GM23248 (cell line): ENCODE measurements at places on chromosomes 5 and 9. TPM values are rescaled to one million over a fixed set of nuclear protein-coding genes. Genes with fewer than 3 reads are reported as not detected.

DNA sequence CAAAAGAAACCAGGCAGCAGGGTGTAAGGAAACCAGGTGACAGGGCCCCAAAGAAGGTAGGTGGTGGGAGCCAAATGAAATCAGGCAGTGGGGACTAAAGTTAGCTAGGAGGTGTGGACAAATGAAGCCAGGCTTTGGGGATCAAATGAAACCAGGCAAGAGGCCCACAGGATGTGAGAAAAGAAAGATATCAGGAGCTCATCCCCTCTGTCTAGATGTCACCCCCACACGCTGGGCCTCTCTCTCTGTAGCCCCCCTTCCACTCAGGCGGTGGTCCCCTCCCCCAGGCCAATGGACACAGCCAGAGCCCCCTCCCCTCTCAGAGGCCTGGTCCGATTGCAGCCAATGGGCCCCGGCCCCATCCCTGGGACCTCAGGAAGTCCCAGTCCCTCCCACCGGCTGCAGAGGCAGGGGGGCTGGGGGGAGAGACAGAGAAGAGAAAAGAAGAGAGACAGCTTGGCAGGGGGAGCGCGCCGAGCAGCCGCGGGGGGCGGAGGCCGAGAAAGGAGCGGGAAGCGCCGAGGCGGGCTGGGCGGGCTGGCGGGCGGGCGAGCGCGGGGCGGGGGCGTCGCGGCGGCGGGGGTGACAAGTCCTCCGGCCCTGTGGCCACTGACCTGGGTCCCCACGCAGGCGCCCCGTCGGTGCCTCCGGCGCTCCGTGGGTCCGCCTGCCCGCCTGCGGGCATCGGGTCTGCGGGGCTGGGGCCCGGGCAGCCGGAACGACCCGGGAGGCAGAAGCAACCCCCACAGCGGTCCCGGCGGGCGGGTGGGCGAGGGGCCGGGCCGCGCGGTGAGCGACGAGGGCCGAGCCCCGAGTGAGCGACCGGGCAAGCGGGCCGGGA, 11.9 kb downstream of the CNTFR start:
- H3K27me3 ChIP-seq, result peaks cover 48% of the 10 kb centered on the region
- no peaks in the 10 kb centered on the region for H3K4me1 ChIP-seq
- peak overlapping the region; percentile 56; the same call in 1 of the 2 replicates for H3K4me3 ChIP-seq
- DNase-seq, result no peak
- no peaks in the 10 kb centered on the region for H3K36me3 ChIP-seq
- no peak overlapping the region for H3K27ac ChIP-seq

- DNase-seq, result peak; percentile 96
- H3K4me1 ChIP-seq, result peaks cover 4% of the 10 kb centered on the region; the same call in 1 of the 2 replicates
- H3K27me3 ChIP-seq, result no peaks in the 10 kb centered on the region
- no peaks in the 10 kb centered on the region for H3K36me3 ChIP-seq
- H3K27ac ChIP-seq, result peak overlapping the region; percentile 44
Observed at GRCh38 chr5:139710319-139711066, 62.3 kb downstream of the CXXC5 start.

Gene CCDC112
- total RNA-seq, result 4.2 and 4.6 TPM in 2 replicates

DNA sequence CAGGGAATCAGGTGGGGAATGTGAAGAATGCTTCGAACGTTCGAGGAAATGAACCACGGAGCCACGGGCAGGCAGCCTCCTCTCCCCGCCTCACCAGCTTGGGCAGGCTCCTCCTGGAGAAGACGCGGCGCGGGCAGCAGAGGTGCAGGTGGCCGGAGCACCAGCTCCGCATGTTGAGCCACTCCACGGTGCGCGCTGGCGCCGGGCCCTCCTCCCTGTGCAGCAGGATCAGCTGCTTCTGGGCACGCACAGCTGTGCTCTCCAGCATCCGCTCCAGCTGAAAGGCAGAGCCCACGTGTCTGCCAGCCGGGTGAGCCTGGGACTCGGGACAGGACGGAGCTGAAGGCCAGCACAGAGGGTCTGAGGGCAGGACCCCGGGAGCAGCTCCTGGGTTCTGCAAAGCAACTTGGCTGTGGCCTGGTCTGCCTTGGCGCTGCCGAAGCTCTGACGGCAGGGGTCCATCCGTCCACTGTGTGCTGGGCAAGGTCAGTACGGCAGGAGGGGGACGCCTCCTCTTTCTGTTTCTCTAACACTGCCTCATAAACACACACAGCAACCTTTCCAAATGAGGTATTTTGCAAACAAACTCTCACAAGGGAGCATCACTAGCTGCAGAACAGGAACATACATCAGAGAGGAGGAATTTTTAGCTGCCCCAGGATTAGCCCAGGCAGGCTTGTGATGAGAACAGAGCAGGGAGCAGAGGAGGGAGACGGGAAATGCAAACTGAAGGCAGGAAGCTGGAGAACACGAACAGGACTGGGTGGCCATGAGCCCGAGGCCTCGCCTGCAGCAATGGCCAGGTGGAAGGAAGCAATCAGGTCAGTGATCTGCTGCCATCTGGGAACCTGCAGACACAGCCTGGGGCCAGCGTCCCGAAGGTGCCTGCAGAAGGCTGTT, 20.1 kb upstream of the NSMF start:
- no peak for DNase-seq
- H3K27ac ChIP-seq, result no peak overlapping the region
- no peaks in the 10 kb centered on the region for H3K27me3 ChIP-seq
- H3K4me3 ChIP-seq, result no peak overlapping the region

DNA sequence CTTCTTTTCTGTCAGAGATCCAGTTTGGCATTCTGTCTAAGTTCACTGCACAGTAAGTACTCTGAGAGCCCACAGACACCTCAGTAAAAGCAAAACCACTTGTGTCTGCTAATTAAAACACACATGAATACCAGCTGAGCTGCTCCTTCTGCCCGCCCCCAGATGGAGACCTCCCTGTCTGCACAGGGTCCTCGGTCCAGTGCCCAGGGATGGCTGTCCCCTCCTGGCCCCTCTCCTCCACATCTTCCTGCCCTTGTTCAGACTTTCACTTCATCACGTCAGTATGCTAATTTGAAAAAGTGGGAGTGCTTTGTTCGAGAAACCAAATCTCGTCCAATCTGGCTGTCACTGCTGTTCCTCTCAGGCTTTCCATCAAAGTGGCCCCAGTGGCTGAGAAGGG, 43.5 kb downstream of the LIX1 start:
- no peaks in the 10 kb centered on the region for H3K36me3 ChIP-seq
- peaks cover 24% of the 10 kb centered on the region for H3K27me3 ChIP-seq
- no peaks in the 10 kb centered on the region for H3K4me1 ChIP-seq
- 0 out of 2 replicates have a peak overlapping the region, but pooled peaks have one; percentile 36 for H3K4me3 ChIP-seq

Gene HTR4
- total RNA-seq, result not detected in 2 replicates

DNA sequence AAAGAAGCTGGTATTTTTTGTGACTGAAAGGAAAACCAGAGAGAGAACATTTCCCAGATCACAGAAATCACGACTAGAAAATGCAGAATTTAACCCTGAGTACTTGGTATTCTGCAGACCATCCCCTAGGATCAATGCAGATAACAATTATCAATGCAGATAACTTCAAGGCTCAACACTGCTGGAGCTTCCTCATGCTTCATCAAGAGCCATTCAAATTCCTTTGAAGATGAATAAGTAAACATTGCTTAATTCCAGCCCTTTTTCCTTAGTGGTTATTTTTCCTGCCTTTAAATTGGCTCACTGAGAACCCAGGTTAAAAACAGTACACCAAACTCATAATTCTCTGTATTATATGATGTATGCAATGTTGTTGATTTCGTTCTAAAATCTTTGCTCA, 370.1 kb upstream of the TLE4 start:
- H3K4me3 ChIP-seq, result no peak overlapping the region
- H3K36me3 ChIP-seq, result no peaks in the 10 kb centered on the region
- DNase-seq, result peak; percentile 69
- no peak overlapping the region for H3K27ac ChIP-seq

DNA sequence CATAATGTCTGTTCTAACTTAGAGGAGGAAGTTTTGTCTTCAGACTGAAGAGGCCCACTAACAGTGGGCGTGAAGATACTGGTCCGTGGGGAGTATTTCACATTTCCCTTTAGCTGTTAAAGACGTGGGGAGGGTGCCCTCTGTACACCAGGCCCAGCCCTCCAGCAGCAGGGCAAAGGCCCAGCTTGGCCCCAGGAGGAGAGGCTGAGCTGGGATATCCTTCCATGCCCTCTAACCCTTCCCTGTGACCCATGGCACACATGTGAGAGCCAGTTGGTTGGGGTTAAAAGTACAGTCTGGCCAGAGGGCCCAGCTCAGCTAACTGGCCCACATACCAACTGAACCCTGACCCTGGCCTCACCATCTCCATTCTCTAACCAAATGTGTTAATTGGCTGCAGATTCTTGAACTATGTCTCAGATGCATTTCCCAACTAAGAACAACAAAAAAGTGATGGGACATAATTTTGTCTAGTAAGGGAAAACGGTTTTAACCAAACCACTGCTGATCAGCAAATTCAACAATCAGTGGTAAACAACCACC, 74.4 kb downstream of the LHFPL2 start:
- H3K27me3 ChIP-seq, result no peaks in the 10 kb centered on the region
- no peak overlapping the region for H3K27ac ChIP-seq
- DNase-seq, result no peak
- no peak overlapping the region for H3K4me3 ChIP-seq
- H3K4me1 ChIP-seq, result peaks cover 34% of the 10 kb centered on the region

- H3K27ac ChIP-seq, result no peak overlapping the region
- no peak overlapping the region for H3K4me3 ChIP-seq
- H3K27me3 ChIP-seq, result no peaks in the 10 kb centered on the region
- no peaks in the 10 kb centered on the region for H3K4me1 ChIP-seq
Observed at GRCh38 chr5:50855001-50855400, 188.6 kb downstream of the PARP8 start.

GRCh38 chr5:85813146-85813545, 804.6 kb upstream of the COX7C start:
- no peaks in the 10 kb centered on the region for H3K27me3 ChIP-seq
- no peaks in the 10 kb centered on the region for H3K4me1 ChIP-seq
- peak; percentile 0 for DNase-seq
- no peak overlapping the region for H3K27ac ChIP-seq
- H3K4me3 ChIP-seq, result no peak overlapping the region

- H3K4me3 ChIP-seq, result no peak overlapping the region
- H3K36me3 ChIP-seq, result no peaks in the 10 kb centered on the region
- no peak for DNase-seq
- no peak overlapping the region for H3K27ac ChIP-seq
Observed at GRCh38 chr9:120175031-120175430, 404.9 kb downstream of the CDK5RAP2 start.

Gene ATP10B
- not detected in 2 replicates for total RNA-seq

- DNase-seq, result peak; percentile 49
- H3K27ac ChIP-seq, result no peak within 1 kb of the TSS
- no peaks in the 10 kb centered on the region for H3K36me3 ChIP-seq
- peaks cover 10% of the 10 kb centered on the region for H3K4me1 ChIP-seq
- H3K27me3 ChIP-seq, result no peaks in the 10 kb centered on the region
Observed at GRCh38 chr9:92404042-92404836, at the start of gene OGN. OGN (minus strand) TSS chr9:92404578; CDS start chr9:92403407, 1,171 bp downstream.

Gene LYSMD3
- 18.7 and 20.1 TPM in 2 replicates for total RNA-seq

- H3K27ac ChIP-seq, result no peak overlapping the region
- no peak for DNase-seq
- no peaks in the 10 kb centered on the region for H3K27me3 ChIP-seq
- H3K4me3 ChIP-seq, result no peak overlapping the region
- H3K4me1 ChIP-seq, result no peaks in the 10 kb centered on the region
Observed at GRCh38 chr9:7622481-7622880, 177.1 kb downstream of the DMAC1 start.

Gene BTNL9
- not detected in 2 replicates for total RNA-seq

GRCh38 chr5:151140686-151141459, 16.7 kb downstream of the ANXA6 start:
- no peaks in the 10 kb centered on the region for H3K27me3 ChIP-seq
- H3K36me3 ChIP-seq, result peaks cover 33% of the 10 kb centered on the region
- H3K4me1 ChIP-seq, result 0 out of 2 replicates have a peak, but pooled peaks cover 11% of the 10 kb centered on the region
- H3K27ac ChIP-seq, result no peak overlapping the region

Gene SLC4A9
- not detected in 2 replicates for total RNA-seq

GRCh38 chr9:107423540-107423939, 66.0 kb downstream of the KLF4 start:
- no peak overlapping the region for H3K27ac ChIP-seq
- no peaks in the 10 kb centered on the region; the same call in 1 of the 2 replicates for H3K27me3 ChIP-seq
- no peak for DNase-seq
- no peaks in the 10 kb centered on the region for H3K36me3 ChIP-seq
- no peak overlapping the region for H3K4me3 ChIP-seq

Gene CNTNAP3B
- not detected in 2 replicates for total RNA-seq

DNA sequence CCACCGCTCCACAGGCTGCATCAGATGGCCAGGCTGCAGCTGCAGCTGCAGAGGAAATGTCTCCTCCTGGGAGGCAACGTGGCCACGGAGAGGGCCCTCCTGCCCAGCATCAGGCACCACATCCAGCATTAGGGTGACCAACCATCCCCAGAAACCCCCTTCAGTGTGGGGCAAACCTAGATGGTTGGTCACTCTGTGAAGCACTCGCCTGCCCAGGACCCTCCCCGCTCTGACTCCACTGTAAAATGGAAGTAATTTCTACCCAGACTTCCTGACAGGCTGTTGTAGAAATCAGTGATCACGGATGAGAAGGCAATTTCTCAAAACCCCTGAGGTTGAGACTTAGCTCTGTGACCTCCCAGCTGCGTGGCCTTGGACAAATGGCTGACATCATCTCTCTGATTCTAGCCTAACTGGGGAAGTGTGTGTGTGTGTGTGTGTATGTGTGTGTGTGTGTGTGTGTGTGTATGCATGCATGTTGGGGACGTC, 31.6 kb downstream of the B4GALT1 start:
- no peak overlapping the region for H3K4me3 ChIP-seq
- peaks cover 43% of the 10 kb centered on the region for H3K4me1 ChIP-seq
- no peak for DNase-seq
- no peak overlapping the region for H3K27ac ChIP-seq
- no peaks in the 10 kb centered on the region for H3K27me3 ChIP-seq

GRCh38 chr9:124480621-124480981, 26.6 kb downstream of the NR5A1 start:
- DNase-seq, result peak; percentile 48
- no peak overlapping the region for H3K27ac ChIP-seq
- no peak overlapping the region for H3K4me3 ChIP-seq
- peaks cover 36% of the 10 kb centered on the region for H3K27me3 ChIP-seq

DNA sequence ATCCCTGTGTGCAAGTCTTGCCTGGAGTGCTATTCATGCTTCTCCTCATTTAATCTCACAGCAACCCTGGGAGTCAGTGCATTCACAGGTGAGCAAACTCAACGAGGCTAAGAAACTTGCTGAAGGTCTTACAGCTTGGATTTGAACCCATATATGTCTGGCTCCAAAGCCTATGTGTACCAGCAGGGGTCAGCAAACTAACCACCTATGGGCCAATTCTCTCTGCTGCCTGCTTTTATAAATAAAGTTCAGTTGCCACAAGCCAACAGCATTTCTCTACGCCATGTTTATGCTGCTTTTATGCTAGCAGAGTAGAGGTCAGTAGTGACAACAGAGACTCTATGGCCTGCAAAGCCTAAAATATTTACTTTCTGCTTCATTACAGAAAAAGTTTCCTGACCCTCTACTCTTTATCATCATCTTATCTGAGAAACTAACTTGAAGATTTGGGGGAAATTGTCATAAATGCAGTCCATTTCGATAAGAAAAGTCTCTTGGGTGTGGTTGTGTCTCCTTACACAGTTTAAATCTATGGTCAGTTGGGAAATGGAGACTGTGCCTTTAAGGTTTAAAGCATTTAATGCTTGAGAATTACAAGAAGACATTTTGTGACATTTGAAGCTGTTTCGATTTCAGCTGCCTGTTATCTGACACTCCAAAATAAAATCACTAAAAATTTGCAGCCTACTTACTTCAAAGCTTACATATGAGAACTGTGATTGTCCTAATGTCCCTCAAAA, 137.7 kb downstream of the PRELID2 start:
- H3K36me3 ChIP-seq, result no peaks in the 10 kb centered on the region
- H3K27ac ChIP-seq, result no peak overlapping the region
- H3K4me3 ChIP-seq, result no peak overlapping the region
- no peaks in the 10 kb centered on the region for H3K27me3 ChIP-seq
- peak; percentile 61 for DNase-seq
